ENCODE measurements at places on chromosomes 1 and 21.

GRCh38 chr1:48644905-48645605 is 131.6 kb downstream of the BEND5 start:
- no peak for DNase-seq

GRCh38 chr1:182376936-182377574 is 14.5 kb downstream of the GLUL start:
- no peak for DNase-seq

DNA sequence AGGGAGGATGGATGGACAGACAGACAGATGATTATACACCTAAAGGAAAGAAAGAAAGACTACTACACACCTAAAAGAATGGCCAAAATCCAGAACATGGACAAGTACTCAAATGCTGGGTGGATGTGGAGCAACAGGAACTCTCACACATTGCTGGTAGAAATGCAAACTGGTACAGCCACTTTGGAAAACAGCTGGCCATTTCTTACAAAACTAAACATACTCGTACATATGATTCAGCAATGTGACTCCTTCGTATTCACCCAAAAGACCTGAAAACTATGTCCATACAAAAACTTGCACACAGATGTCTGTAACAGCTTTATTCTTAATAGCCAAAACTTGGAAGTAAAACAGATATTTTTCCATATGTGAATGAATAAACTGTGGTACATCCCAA is 51.3 kb downstream of the PRPF38A start:
- DNase-seq, result no peak

GRCh38 chr1:119870917-119871596 is 25.3 kb downstream of the ADAM30 start:
- DNase-seq, result no peak

GRCh38 chr1:110091381-110091780 is 20.9 kb upstream of the UBL4B start:
- no peak for DNase-seq

- DNase-seq, result no peak
Measured at GRCh38 chr1:101745551-101746270, 251.0 kb downstream of the OLFM3 start.

DNA sequence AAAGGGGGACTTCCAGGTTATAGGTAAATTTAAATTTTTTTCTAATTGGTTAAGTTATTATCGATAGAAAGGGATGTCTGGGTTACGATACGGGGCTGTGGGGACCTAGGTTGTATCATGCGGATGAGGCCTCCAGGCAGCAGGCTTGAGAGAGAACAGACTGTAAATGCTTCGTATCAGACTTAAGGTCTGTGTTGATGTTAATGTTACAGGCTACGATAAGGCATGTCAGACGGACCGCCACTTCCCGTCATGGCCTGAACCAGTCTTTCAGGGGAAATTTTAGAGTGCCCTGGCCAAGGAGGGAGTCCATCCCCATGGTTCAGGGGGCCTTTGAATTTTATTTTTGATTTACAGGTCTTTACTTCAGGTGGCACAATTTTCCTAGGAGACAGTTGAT is 16.7 kb downstream of the ABCG1 start:
- DNase-seq, result no peak

- DNase-seq, result no peak
Measured at GRCh38 chr1:61226791-61227567, 144.6 kb downstream of the NFIA start.

DNA sequence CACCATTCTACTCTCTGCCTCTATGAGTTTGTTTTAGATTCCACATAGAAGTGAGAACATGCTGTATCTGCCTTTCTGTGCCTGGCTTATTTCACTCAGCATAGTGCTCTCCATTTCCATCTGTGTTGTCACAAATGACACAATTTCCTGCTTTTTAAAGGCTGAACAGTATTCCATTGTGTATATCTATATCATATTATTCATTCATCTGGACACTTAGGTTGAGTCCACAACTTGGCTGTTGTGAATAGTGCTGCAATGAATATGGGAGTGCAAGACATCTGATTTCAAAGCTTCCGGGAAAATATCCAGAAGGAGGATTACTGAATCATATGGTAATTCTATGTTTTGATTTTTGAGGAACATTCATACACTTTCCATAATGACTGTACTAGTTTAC is 20.1 kb upstream of the DONSON start:
- DNase-seq, result no peak
